ENCODE measurements at places on chromosomes 6 and 20. TPM values are rescaled to one million over a fixed set of nuclear protein-coding genes. Genes with fewer than 3 reads are reported as not detected.

The FERMT1 gene
- total RNA-seq = 1.5 TPM

DNA sequence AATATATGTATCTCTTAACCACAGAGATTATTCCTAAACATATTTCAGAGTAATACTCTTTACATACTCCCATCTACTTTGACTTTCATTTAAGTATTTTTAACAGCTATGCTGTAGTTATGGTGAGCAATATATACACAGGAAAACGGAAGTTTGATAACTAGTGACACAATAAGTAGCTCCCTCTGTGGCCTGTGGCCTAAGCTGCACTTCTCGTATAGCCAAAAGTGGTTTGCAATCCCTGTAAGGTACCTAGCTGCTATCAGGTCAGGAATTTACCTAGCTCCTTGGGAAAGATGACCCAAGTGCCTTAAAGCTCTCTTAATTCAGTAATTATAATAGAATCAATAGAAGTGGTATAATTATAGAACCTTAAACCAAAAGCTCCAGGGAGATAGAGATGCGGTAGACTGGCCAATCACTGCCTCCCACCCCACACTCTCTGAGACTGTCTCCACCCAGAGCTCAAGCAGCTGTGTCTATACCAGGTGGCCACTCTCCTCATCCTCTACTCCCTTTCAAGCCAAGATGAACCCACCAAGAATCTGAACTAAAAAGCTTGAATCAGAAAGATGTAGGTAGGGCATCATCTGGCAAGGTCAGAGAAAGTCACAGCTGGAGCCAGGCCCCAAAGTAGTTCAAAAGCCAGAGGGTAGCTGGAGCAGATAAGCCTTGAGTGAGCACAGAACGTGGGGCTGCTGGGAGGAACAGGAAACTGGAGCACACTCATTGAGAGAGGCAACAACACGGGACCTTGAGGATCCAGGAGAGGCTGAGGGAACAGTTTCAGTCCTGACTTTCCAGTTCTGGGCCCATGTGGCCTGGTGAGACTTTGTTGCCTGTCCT is 84.9 kb upstream of the ASF1A start:
- no peak for DNase-seq

- DNase-seq = no peak
Observed at GRCh38 chr6:37557645-37558114, 58.0 kb upstream of the CCDC167 start.

The PDYN gene
- not detected for total RNA-seq

GRCh38 chr20:17026346-17026745 is 200.5 kb upstream of the PCSK2 start:
- no peak for DNase-seq

All from Right ventricle myocardium inferior (tissue), 1 donor.